Tibial artery (tissue), 4 donors: ENCODE measurements at places on chromosomes 2 and 18.

GRCh38 chr2:62145478-62146100 is 50.3 kb upstream of the B3GNT2 start:
- DNase-seq: no peak

DNA sequence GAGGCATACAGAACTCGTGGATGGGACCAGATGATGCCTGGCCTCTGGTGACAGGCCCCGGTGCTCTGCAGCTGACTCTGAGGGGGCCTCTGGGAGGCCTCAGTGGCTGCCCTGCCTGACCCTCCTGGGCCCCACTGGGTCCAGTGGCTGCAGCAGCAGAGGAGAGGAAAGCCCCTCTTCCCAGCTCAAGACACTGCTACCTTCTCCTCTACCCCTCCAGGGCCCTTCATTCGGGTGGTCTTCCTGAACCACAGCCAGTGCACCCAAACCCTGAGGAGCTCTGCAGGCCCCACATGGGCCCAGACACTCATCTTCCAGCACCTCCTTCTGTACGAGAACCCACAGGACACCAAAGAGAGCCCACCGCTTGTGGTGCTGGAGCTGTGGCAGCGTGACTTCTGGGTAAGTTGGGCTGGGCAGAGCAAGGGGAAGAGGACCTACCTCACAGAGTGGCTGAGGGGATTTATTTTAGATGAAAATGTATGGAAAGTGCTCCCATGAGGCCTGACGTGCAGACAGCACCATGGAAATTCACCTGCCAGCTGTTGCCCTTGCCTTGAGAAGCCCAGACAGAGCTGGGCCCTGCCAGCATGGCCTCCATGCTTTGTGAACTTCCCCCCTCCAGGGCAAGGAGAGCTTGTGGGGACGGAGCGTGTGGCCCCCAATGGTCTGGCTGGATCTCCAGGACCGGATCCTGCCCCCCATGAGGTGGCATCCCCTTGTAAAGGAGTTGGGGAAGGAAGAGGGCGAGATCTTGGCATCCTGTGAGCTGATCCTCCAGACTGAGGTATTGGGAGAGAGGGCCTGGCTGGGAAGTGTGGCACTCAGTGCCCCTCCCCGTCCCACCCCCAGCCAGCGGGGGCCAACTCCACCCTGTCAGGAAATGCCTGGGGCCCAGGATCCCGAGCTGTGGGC is 46.3 kb downstream of the LMAN2L start:
- DNase-seq: peak; percentile 48

- DNase-seq: no peak
Observed at GRCh38 chr2:149400997-149401396, 70.6 kb downstream of the LYPD6 start.

DNA sequence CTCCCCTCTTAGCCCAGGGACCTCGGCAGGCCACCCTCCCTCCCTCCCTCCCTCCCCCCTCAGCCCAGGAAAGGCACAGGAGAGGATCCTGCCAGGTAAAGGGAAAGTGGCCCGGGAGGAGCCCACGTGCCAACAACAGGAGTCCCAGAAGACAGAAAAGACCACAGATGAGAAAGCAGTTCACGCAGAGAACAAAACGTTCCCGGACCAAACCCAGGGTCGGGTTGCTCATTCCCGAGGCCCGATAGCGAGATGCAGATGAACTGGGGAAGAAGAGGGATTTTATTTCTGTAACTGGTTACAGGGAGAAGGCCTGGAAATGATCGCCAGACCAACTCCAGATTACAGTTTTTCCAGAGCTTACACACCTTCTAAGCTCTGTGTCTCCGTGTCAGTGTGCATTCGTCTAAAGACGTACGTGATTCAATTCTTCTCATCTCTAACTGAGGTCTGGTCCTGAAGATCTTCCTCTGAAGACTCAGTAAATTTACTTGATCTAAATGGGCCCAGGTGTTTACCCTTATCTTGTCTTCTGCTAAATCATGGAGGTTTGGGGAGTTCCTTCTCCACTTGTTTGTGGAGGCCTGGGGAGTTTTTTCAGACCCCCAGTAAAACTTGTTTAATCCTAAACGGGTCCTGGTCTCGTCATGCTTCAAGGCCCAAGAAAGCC is 807 bp upstream of the NEU4 start:
- DNase-seq: no peak

GRCh38 chr2:85996591-85996990 is 107.8 kb upstream of the ST3GAL5 start:
- no peak for DNase-seq

- no peak for DNase-seq
Observed at GRCh38 chr2:27804146-27804545, 32.6 kb downstream of the MRPL33 start.

GRCh38 chr2:82528288-82528687 is 1930.8 kb downstream of the SUCLG1 start:
- DNase-seq: no peak

- DNase-seq: peak; percentile 92
Observed at GRCh38 chr2:71742953-71743601, 289.7 kb downstream of the DYSF start.

- DNase-seq: no peak
Observed at GRCh38 chr18:10205151-10205550, 249.3 kb upstream of the APCDD1 start.

DNA sequence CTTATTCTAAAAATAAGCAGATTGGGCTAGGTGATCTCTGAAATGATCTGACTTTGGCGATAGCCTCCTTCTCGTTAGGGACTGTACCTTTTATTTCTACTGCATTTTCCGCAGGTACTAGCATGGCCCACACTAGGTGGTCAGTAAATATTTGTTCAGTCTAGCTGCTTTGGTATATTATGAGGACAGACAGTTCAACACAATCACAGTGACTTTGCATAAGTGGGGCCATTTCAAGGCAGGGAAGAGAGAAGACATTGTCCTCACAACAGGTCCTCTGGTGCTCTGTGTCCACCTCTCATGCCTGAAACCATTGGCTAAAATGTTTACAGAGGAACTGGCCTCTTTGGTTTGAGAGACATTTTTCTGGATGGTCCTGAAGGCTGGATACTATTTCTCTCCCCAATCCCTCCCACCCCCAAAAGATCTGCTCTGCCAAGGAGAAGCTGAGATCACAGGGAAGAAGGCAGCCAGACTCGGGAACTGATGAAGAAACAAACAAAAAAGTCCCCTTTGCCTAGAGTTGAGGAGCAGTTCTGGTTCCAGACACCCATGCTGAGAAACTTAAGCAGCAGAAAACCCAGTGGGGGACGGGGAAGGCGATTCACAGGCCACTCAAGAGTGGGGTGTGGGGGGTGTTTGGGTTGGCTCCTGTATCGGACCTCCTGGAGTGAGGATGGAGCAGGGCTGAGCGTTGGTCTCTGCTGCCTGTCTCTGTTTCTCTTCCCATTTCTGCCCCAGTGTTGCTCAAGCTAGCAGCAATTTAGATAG is 2.9 kb upstream of the TNP1 start:
- DNase-seq: no peak

- no peak for DNase-seq
Observed at GRCh38 chr18:70961939-70962338, 673.1 kb downstream of the SOCS6 start.

DNA sequence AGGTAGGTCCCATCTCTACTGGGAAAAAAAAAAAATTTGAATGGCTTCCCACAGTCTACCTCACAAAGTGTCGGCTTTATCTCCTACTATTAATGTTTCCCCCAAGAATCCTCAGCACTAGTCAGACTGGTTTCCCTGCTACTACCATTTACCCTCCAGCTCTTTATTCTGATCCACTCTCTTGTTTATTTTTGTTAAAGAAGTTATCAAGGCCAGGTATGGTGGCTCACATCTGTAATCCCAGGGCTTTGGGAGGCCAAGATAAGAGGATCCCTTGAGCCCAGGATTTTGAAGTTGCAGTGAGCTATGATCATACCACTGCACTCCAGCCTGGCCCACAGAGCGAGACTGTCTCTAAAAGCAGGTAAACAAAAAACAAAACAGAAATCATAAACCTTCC is 1275.3 kb downstream of the LRP1B start:
- no peak for DNase-seq

DNA sequence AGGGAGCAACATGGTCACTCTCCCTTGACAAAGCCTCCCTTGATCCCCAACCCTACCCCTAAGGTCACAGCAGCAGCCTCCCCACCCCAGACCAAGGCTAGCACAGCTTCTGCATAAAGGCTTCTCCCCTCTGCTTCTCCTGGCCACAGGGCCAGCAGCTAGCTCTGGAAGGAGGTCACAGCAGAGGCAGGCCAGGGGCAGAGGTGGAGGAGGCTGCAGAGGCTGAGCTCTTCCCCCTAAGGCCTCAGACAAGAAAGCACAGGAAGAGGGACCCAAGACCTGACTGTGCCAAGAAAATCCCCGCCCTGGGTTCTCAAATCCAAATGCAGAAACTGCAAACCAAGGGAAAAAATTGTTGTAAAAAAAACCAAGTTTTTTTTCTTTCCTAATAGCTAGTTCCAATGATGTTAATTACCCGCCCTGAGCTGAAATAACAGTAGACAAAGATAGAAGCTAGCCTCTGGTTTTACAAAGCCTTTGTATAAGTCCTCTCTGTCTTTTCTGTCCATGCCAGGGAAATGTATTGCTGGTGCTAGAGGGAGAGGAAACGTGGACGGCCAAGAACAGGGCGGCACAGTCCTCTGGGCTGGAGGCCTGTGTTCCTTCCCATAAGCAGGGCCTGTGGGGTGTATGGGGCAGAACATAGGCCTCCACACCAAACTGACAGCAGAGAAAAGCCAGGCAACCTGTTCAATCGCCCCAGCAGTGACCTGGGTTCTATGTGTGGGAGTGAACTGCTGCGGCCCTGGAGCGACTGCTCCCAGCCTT is 79.5 kb downstream of the POLR1A start:
- peak; percentile 52 for DNase-seq

DNA sequence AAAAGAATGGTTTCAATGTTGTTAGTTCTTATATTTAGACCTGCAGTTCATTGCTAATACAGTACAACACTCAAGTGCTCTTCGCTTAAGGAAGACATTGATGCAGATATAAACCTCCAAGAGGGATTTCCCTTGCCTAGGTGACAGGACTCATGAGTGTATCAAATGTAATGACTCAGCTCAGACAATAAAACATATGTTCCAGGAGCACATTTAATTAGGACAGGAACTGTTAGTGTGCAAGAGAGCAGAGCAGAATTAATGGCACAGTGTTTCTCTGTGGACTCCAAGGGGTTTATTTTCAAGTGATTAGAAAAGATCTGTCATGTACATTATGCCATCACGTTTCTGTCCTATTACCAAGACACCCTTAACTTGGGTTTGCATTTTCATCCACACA is 375.0 kb downstream of the LRRTM4 start:
- no peak for DNase-seq

- no peak for DNase-seq
Observed at GRCh38 chr2:78132391-78133370, 610.5 kb upstream of the LRRTM4 start.

GRCh38 chr2:232888839-232889529 is 18.9 kb downstream of the SNORC start:
- peak; percentile 28 for DNase-seq

DNA sequence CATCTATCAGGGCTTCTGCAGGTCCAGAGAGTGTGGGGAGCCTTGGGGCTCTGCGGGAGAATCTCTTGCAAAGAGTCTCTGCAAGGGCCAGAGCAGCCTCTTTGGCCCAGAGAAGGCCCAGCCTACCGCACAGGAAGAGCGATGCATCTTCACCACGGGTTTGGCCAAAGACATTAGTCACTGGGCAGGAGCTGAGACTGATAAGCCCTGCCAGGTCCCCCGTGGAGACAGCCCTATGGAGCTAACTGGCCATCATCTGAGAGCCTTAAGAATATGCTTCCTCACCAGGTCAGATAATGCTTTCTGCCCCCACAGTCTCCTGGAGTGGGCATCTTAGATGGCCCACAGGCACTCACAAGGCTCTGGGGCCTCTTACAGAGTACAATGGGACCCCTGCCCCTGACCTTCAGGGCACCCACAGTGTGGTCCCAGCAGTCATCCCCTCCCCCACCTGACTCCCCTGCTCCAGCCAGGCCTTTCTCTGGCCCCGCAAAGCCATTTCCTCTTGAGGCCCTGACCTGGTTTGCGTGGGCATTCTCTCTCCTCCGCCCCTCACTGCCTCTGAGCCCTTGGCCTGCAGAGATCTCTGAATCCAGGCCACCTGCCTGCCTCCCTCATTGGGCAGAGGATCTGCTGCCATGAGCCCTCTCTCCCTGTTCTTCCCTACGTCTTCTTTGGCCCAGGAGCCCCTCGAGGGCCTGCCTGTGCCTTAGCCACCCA is 31.9 kb upstream of the MAPRE3 start:
- no peak for DNase-seq

- DNase-seq: no peak
Observed at GRCh38 chr18:55515214-55515613, 72.8 kb downstream of the TCF4 start.

- no peak for DNase-seq
Observed at GRCh38 chr2:172089633-172090032, 4.3 kb downstream of the DLX1 start.

DNA sequence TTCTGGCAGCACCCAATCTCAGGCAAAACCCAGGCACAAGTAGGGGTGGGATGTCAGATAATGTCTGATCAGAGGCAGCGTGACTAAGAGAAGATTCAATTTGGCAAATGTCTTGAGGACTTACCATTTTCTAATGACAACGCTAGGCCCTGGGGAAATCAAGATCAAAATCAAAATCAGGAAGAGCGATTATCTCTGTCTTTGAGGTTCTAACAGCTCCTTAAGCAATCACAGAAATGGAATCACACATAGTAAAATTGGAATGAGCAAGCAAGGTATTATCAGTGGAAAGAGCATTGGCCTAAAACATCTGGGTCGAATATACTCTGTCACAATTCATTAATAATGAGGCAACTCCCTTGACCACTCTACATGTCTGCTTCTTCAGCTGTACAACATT is 8.6 kb upstream of the SERPINB2 start:
- DNase-seq: no peak

DNA sequence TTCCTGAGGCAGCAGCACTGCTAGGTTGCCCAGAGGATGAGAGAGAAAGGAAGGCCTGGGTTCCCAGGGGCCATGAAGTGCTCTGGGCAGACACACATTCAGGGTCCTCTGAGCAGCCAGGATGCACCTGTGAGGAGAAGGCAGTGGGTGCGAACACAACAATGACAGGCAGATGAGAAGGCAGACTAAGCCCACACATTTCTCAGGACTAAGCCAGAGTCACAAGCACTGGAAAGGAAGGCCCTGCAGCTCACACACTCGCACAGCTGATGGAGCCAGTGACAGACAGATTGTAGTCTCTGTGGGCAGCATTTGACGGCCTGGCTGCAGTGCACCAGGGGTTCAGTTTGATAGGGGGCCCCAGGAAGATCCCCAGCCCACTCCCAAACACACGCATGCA is 61.8 kb downstream of the ARHGEF4 start:
- DNase-seq: no peak

DNA sequence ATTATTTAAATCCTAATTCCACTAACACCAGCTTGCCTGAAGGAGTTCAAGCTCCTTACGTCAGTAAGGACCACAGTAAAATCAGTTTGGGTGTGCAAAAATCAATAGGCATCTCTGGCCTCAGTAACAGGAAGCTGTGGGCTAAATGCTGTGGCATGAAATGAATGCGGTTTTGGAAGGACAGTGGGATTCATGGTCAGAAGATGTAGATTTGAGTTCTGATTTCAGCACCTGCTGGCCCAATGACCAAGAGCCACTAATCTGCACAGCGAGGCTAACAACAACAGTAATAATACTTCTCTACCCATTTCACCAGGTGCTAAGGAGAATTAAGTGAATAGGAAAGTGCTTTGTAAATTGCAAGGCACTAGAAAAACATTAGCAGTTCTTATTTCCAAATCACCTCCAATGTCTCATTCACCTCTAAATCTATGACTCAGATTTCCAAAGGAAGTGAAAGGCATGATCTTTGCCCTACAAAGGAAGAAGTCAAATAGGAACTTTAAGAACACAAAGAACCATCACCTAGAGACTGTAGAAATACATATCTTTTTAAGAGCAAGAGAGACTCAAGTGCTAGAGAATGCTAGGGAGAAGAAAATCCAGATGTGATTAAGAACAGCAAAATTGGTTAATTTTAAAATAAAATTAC is 172.6 kb downstream of the ANKRD44 start:
- DNase-seq: no peak
